Esophagus squamous epithelium (tissue), 5 donors: ENCODE measurements at places on chromosomes 6 and 20. TPM values are rescaled to one million over a fixed set of nuclear protein-coding genes. Genes with fewer than 3 reads are reported as not detected.

The HDAC2 gene
- total RNA-seq: 60.4 TPM

The MRAP2 gene
- total RNA-seq: 1.7 TPM

GRCh38 chr20:10524643-10525042 is 89.5 kb downstream of the SLX4IP start:
- no peak for DNase-seq

DNA sequence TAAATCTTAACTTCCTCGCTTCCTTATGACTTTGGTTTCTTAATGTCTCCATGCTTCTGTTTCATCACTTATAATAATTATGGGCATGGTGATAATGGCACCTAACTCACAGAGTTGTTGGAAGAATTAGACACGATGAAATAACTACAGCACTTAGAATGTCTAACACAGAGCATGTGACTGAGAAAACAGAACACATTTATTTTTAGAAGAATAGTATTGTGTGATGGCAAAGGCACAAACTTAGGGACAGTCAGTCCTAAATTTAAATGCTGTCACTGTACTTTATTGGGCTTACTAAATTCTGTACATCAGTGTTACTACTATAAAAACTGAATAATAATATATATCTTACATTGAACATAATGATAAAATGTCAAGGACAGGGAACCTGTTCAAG is 391.1 kb upstream of the JAG1 start:
- no peak for DNase-seq

The LY6G5C gene
- total RNA-seq: not detected

DNA sequence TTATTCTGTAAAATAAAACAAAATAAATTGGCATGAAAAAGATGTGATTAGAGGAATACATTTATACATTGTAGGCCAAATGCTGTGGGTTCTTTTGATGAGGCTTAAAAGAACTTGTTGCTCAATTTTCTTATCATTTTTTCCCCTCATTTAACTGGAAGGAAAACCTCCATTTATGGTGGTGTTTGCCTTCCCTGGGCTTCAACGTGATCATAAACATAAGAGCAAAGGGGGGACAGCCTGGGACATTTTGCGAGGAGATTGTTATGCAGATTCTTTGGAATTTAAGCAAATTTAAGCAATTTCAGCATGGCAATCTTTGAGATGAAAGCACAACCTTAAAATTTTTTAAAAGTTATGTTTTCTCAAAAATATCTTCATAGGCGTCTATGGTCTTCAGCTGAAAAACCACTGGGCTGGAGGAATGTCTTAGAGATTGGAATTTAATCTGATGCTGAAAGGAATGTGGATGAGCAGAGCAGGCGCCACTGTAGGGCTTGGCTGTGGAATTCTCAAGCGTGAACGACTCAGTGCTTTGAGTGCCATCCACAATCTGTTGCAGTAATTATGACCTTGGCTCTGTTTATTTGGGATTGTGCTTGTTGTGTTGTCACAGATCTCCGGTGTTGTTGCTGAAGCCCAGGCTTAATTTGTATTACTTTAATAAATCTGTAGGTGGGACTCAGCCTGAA is 149.4 kb upstream of the MLIP start:
- DNase-seq: no peak

DNA sequence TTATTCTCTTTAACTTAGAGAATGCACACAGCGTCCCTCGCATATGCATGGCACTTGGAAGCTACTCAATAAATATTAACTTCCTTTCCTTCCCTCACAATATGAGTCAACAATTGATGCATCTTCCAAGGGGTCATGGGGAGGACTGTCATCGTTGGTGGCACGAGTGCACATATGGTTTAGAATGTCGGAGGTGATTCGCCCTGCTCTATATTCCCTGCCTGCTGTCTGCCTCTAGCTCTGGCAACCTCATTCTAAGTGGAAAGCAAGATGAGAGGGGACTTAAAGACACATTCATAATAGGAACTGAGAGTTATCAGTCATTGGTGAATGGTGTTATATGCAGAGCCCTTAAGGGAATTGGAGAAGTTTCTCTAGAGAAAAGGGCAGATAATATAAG is 44.6 kb downstream of the MAK start:
- DNase-seq: no peak

DNA sequence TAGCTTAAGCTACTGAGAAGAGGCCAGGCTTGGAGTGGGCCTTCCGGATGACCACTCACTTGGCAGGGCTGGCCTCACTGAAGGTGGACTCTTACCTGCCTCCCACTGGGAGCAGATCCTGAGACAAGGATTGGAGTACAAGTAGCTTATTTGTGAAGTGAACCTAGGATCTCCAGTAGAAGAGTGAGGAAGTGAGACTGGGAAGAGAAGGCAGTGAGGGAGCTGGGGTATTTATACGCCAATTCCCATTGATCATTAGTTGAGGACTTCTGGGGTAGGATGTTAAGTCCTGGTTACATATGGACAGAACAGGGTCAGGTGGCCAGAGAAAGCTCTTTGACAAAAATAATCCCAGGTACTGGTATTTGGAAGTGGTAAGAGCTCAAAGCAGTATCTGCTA is 32.3 kb upstream of the RNF24 start:
- DNase-seq: no peak

The PPIL6 gene
- total RNA-seq: 6.1 TPM

DNA sequence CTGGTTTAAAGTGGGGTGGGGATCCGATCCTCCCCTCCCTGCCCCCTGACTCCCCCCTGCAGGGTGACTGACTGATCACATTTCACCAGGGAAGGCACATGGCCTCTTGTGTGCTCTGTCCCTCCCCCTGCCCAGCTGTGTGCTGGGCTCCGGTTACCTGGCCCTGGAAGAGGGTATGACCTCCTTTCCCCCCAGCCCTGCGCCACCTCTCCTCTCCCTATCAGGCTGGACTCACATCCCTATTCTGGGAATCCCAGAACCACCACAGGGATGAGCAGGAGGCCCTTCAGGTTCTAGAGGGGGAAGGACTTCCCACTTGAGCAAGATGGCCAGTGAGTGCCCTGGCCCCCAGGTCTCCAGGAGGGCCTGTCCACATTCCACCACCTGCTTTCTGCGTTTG is 2.1 kb upstream of the IP6K3 start:
- DNase-seq: no peak

The KATNA1 gene
- 27.5 TPM for total RNA-seq

DNA sequence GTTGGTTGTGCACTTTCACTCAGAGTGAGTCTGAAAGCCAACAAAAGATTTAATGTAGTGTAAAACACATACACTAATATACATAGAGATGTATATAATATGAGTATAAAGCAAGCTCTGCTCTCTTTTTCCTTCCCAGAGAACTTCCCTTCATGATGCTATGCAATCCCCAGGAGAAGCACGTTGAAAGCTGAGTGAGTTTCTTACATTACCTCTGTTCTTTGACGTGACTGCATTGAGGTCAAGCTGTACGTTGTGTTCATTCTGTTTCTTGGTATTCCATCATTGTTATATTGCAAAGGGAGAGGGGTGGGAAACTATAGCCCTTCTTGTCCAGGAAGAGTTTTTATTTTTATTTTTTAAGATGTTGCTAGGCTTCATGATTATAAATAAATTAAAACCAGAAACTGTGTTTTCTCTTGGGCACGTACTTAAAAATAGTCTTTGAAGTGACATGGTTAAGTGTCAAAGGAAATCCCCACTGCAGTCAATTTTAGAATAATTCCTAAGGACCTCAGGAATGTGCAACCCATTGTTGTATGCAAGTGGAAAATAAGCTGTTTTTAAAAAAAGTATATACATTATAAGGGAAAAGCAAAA is 651.0 kb downstream of the CD109 start:
- no peak for DNase-seq

DNA sequence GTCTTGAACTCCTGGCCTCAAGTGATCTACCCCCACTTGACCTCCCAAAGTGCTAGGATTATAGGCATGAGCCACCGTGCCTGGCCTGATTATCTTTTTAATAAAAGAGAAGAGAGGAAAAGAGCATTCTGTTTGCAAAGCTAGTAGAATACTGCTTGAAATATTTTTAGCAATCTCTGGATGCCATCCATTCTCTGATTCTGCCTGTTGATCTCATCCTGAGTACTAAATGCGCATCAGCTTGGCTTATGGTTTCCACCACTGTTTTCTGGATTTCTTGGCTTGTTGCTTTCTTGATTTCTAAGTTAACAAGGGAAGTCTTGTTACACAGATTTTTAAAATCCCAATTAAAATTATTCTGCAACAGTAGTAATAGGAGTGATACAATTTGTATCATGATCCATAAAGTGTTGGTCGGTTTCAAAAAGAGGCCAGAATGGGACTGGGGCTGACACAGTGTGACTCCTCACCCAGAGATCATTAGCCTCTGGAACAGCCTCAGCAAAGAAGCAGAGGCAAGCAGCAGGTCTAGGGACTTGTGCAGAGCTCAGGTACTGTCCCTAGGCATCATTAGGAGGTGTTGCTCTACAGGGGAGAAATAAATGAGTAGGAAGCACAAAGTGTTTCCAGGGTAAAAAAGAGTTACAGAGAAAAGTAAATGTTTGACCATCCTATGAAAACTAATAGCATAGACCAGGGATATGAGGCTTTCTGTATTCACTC is 17.8 kb upstream of the SLC16A10 start:
- DNase-seq: no peak
